ENCODE measurements at places on chromosomes 2 and 18. TPM values are rescaled to one million over a fixed set of nuclear protein-coding genes. Genes with fewer than 3 reads are reported as not detected.

CRACDL gene
- total RNA-seq, result 3.3 TPM

TEKT4 gene
- not detected for total RNA-seq

WDPCP gene
- total RNA-seq, result 17.5 TPM

TCF23 gene
- total RNA-seq, result 0.20 TPM

GRCh38 chr2:239724851-239725550 is 300.1 kb downstream of the NDUFA10 start:
- no peak for DNase-seq

- no peak for DNase-seq
Observed at GRCh38 chr18:39770399-39770798, 2184.6 kb upstream of the PIK3C3 start.

DNA sequence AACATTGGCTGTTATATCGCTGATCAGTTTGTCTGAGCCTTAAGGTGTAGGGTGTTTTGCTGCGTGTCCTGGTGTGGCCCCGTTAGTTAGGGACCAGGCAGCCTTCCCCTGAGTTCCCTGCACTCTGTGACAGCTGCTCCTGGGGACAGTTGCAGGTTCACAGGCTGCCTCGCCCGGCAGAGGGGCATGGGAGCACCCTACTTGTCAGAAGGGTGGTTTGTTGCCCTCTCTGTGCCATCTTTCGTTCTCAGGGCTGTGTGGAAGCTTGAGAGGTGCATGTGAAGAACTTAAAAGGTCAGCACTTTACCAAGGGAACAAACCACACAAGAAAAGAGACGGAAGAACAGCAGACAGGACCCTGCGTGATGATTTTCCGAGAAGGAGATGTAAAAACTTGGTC is 159.6 kb downstream of the LDLRAD4 start:
- DNase-seq, result no peak

DNA sequence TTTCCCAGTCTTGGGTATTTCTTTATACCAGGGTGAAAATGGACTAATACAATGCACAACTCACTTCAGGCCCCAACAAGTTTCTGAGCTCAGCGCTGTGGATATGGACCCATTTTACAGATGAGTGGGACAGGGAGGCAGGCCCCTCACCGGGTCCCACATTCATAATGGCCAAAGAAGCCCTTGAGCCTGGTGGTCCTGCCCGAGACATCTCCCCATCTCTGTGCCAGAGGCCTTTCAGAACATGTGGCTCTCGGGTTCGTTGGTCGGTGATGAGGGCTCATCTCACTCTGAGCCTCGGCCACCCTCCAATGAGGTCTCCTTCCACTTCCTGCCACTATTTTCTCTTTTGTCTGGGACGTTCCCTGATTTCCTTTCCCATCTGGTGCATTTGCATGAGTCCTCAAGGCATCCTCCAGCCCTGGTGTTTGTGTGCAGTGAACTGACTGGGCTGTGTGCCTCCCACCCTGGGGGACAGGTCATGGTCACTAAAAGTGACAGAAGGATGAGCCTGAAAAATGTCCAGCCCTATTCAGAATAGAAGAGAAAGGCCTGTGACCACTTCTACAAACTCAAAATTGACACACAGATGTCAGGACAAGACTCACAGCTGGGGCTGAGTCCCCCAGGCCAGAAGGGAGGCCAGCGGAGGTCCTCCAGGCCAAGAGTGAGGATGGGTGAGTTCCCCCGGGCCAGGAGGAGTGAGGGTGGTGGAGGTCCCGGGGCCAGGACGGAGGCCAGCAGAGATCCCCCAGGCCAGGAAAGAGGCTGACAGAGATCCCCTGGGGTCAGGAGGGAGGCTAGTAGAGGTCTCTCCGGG is 134.5 kb downstream of the PTGR3 start:
- DNase-seq, result no peak

DNA sequence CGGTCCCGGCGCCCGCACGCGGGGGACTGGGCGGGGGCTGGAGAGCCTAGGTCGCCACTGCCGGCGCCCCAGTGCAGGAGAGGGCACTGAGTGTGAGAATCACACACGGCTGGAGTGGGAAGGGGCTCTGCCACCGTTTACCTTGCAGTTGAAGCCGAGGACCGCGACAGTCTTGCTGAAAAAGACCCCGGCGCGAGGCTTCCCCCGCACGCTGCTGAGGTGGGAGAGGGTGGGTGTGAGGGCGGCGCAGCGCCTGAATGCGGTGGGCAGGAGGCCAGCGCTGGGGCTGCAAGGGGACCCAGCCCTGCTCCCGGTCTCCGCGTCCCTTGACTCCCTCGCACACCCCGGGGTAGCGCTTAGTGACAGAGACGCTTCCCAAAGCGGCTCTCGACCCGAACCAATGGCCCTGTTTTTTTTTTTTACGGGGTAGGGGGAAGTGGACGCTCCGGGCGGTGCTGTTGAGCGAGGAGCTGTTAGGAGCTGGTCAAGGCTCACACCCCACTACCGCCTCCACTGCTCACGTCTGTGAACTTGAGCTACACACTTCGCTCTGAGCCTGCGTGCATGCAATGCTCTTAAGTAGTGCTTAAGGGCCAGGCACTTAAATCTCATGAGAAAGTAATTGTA is 794 bp downstream of the NOTO start:
- DNase-seq, result no peak

EML6 gene
- 42.5 TPM for total RNA-seq

DNA sequence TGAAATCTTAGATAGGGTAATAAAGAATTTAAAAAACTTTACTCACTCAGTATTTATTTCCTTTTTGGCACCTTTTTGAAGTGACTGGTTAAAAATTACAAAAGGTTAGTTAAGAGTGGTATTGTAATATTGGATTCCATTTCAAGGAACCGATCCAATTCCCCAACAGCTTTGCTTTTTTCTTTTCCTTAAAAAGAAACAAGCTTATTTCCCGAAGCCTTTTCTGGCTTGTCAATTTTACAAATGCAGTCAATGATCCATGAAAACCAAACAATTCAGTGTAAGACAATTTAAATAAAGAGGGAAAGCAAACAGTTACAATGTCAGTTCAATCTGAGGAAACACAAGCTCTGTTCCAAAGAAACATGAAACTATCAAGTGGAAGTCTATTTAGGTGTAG is 200.2 kb downstream of the RIT2 start:
- DNase-seq, result no peak

DNA sequence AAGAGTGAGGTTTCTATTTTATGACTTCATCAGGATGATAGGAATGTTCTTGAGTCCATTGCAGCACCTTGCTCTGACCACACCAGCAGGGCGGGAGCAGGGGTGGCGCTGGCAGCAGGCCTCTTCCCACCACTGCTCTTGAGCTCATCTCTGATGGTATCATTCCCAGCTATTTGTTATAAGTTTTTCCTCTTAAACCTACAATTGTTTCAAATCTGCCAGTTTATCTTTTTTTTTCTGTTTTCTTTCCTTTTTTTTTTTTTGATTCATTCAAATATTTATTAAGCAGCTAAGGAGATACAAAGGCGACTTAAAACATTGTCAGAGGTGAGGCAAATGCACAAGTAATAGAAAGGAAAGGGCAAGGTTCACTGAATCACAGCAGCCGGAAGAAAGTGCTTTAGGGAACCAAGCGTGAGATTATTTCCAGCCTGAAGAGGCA is 28.7 kb downstream of the NIFK start:
- no peak for DNase-seq

DNA sequence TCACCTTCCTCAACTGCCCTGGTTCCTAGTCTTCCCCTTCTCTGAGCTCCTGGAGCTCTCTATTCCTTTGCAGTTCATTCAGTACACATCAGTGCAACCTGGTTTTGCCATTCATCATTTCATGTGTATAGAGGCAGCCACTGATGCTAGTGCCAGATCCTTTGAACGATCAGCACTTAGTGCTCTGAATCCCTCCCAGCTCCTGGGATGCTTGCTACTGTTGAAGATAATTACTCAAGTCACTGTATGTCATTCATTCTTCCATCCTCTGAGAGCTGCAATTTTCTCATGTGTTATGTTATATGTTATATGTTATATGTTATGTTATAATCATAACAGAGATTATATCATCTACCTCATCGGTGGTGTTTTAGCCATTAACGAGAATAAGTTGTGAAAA is 98.5 kb upstream of the UXS1 start:
- no peak for DNase-seq

GPR75 gene
- 1.2 TPM for total RNA-seq

All from gastrocnemius medialis (tissue), 4 donors.